ENCODE measurements at places on chromosomes 5 and 9.
A peak's percentile ranks its signal among the peaks of the same experiment; 100 is the strongest.

DNA sequence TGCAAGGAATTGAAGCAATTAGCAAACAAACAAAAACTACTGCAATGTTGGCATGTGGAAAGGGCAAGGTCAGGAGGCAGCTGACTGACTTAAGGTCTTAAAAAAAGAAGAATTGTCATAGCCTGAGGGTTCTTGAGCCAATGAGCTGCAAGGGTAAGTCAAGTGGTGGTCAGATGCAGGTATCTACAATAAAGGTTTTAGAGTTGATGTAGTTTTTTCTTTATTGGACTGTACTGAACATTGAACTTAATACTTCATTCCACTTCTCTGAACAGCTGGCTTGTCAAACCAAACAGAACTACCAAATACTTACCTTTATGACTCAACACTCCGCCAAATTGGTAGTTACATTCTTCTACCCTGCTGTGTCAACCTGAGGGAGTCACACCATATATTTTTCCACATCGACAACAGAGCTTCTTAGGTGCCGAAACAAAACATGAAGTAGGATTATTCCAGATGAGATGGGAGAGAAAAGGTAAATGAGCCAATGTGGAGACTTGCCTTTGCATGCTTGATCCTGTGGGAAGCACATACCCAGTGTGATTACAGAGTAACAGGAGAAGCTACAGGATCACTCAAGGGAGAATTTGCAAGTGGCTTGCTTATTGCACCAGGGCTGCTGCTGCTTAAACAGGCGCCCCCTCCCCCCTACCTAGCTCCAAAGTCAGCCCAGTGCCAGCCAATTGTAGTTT lies 35.3 kb downstream of the EQTN start:
- DNase-seq = no peak

GRCh38 chr5:112174959-112175594 lies 244.0 kb downstream of the EPB41L4A start:
- peak; percentile 14 for DNase-seq

- DNase-seq = no peak
Observed at GRCh38 chr5:180648658-180649296, 623 bp downstream of the FLT4 start.

DNA sequence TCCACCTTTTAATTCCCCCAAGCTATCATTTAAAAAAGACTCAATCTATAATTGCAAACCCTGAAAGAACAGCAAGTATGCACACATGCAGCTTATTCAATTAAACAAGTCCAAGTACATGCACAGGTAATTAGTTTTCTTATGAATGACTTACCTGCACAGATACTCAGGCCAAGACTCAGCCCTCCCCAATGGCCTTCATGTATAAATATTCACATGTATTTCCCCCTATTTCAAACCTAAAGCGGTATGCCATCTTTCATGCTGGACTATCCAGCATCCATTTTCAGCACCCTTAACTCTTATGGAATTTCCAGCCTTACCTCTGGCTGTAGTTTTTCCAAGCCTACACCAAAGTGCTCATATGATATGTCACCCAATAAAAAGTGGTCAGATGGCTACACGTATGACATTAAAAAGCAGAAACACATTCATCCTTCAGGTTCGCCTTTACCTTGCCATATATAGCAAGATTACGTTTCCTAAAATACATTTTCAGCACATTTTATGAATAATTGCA lies 205.5 kb downstream of the MEF2C start:
- DNase-seq = no peak

- no peak for DNase-seq
Observed at GRCh38 chr9:136324501-136325300, 2.6 kb upstream of the GPSM1 start.

- DNase-seq = no peak
Observed at GRCh38 chr5:40191150-40191549, 488.6 kb upstream of the PTGER4 start.

DNA sequence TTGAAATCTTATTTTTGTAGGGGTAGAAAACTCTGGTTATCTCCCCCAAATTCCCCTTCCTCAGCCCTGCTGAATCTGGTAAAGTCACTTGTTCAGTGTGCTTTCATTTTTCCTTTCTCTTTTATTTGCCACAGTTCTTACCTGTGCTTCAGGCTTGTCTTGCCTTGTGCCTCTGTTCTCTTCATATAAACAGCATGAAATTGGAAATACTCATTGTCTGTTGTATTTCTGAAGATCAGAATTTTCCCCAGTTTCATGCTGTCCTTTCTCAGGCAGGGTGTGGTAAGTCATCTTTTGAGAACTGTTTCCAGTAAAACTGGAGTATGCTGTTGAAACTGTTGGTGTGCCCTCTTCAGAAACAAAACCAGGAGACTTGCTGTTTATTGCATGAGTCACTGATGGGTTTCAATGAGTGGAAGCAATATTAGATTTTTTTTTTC lies 7.0 kb downstream of the PAM start:
- no peak for DNase-seq

GRCh38 chr5:149054416-149054815 lies 8.4 kb downstream of the SH3TC2 start:
- DNase-seq = no peak

- no peak for DNase-seq
Observed at GRCh38 chr5:14175381-14175780, 32.2 kb downstream of the TRIO start.

GRCh38 chr9:37943345-37944265 lies 39.7 kb upstream of the SLC25A51 start:
- no peak for DNase-seq

DNA sequence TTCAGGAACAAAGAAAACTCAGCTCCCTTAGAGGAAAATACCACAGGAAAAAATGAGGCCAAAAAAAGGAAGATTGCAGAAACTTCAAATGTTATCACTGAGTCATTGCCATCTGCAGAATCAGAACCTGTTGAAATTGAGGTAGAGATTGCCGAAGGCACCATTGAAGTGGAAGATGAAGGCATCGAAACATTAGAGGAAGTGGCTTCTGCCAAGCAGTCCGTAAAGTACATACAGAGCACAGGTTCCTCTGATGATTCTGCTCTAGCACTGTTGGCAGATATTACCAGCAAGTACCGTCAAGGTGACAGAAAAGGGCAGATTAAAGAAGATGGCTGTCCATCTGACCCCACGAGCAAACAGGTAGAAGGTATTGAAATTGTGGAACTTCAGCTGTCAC lies 30.8 kb upstream of the NIM1K start:
- DNase-seq = peak; percentile 5

DNA sequence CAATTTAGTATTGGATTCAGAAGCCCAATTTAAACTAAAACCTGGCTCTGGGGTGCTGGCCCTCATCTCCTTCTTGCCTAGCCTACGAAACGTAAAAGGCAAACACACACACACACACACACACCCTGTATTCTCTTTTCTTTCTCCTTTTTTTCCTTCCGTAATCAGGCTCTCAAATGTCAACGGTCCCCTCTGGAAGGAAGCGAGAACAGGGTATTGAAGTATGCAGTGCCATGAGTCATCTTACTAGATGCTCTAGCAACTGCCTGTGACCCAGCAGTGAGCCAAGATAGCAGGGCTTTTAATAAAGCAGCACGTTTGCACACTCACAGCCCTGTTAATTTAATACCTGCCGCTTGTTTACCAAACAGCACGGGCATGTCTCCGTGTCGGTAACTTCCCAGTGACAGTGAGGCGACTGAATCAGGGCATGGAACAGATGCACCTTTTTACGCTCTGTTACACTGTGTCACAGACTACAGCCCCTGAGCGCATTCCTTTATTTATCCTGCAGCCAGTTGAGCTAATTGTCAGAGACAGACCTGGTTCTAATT lies 243.8 kb downstream of the BNC2 start:
- DNase-seq = no peak

DNA sequence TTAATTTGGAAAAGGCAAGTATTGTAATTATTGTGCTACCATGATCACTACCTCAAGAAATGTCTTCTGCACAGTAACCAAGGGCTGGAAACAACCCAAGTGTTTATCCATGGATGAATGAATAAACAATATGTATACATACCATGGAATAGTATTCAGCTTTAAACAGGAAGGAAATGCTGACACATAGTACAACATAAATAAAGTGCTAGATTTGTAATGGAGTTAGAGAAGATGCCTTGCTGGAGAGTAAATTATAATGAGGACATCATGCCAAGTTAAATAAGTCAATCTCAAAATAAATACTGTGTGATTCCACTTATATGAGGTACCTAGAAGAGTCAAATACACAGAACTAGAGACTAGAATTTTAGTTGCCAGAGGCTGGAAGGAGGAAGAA lies 160.0 kb downstream of the CCDC192 start:
- DNase-seq = no peak

DNA sequence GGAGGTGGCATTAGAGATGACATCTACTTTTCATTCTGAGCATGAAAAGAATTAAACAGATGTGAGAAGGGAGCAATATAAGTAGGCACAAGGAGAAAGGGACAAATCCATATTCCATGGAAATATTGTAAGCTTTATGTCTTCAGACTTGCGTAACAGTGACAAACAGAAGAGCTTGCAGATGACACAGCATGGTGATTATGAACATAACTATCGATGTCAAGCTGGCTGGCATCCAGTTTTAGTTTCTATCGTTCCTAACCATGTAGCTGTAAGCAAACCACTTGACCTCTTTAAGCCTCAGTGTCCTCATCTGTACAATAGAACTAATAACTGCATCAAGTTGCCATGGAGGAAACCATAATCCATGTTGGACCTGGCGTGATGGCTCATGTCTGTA lies 246.7 kb upstream of the ADRA1B start:
- no peak for DNase-seq

GRCh38 chr5:97891971-97892370 lies 708.9 kb upstream of the RIOK2 start:
- DNase-seq = no peak

GRCh38 chr9:131049829-131050715 lies 41.1 kb downstream of the LAMC3 start:
- no peak for DNase-seq

DNA sequence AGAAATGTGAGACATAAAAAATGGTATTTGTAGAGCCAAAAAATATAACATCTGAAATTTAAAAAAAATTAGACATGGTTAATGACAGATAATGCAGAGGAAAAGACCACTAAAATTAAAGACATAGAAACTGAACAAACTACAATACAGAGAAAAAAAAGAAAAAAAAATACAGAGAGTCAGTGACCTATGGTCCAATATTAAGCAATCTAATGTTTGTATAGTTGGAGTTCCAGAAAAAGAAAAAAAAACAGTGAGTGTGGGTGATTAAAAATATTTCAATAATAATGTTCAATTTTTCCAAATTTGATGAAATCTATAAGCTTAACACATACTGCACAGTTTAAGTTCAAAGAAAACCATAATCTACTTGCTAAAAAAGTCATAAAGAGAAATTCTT lies 207.6 kb downstream of the MPDZ start:
- DNase-seq = no peak

GRCh38 chr9:36956908-36957307 lies 77.2 kb downstream of the PAX5 start:
- DNase-seq = no peak

- DNase-seq = no peak
Observed at GRCh38 chr9:70491426-70492318, 77.2 kb upstream of the KLF9 start.

GRCh38 chr9:2638871-2639673 lies 17.5 kb downstream of the VLDLR start:
- no peak for DNase-seq

DNA sequence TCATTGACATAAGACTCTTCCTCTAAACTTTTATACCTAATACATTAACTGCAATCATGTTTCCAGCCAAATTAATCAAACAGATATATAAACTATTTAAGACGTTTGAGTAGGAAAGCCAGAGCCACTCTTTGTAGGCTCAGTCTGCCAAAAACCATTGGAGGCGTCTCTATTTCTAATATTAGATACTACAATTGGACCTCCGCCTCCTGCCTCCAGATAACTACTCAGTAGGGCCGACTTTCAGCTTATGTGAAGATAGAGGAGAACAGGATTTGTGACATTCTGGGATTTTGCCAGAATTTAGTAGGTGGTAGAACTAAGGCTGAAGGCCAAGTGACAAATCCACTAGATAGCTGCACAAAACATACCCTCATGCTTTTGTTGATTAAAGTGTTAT lies 463.0 kb downstream of the CETN3 start:
- DNase-seq = no peak
